Activated CD4-positive, alpha-beta T cell treated with anti-CD3 and anti-CD28 coated beads, Interleukin-2, amount 10 ng/mL, durations not matched to agents 24 days and 14 days (primary cell): ENCODE measurements at places on chromosomes 6 and 20. TPM values are rescaled to one million over a fixed set of nuclear protein-coding genes. Genes with fewer than 3 reads are reported as not detected.

DNA sequence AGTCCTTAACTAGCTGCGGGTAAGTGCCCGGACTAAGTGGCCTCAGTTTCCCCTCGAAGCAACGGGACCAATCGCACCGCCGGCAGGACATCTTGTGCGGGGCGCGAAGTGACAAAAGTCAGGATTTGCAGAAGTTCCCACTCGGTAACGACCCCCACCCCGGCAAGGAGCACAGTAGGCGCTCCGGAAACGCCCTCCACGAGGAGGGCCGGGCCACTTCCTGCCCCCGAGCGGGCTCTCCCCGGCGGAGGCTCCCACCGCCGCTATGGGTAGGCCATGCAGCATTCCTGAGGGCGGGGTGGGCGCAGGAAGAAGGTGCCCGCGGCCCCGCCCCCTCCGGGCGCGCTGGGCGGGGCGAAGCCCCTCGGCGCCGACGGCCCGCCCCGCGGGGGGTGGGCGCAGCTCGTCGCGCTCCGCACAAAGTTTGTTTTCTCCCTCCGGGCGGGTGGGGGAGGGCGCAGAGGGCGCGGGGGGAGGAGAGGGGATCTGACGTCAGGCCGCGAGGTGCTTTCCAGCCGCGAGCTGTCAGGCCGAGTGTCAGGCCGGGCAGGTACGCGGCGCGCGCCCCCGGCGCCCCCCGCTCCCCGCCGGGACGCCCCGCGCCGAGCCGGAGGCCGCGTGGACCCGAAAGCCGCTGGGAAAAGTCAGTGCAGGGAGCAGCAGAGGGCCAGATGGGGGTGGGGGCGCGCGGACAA is at the start of gene TGIF2:
TSS of gene TGIF2 (plus strand) at position 495 of the 695 bp plus-strand sequence. CDS start 5,178 bp downstream, outside the sequence.
- peak; percentile 95 for DNase-seq

DNA sequence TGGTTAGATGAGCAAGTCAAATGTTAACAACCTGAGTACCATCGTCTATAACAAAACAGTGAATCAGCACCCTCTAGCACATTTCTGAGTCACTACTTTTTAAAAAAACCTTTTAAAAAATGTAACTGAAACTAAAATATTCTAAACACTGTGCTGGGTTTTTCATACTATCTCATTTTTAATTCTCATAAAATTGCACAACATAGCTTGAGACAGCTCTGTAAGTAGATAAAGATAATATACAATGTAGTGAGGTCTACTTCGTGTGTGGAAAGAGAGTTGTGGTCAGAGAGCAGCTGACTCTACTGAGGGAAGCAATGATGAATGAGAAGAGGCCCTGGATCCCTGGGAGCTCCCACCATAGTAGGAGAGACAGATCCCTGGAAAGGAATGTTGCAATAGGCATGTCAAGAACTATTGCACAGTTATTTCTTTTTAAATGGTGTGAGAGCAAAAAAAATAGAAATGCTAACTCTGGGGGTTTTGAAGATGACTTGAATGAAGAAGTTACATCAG is 13.6 kb upstream of the CALHM6 start:
- DNase-seq, result no peak

- DNase-seq, result no peak
These were observed 40.3 kb upstream of the OGFRL1 start for GRCh38 chr6:71248306-71248765.

GRCh38 chr20:20318365-20319161 is 49.3 kb upstream of the INSM1 start:
- no peak for DNase-seq

DNA sequence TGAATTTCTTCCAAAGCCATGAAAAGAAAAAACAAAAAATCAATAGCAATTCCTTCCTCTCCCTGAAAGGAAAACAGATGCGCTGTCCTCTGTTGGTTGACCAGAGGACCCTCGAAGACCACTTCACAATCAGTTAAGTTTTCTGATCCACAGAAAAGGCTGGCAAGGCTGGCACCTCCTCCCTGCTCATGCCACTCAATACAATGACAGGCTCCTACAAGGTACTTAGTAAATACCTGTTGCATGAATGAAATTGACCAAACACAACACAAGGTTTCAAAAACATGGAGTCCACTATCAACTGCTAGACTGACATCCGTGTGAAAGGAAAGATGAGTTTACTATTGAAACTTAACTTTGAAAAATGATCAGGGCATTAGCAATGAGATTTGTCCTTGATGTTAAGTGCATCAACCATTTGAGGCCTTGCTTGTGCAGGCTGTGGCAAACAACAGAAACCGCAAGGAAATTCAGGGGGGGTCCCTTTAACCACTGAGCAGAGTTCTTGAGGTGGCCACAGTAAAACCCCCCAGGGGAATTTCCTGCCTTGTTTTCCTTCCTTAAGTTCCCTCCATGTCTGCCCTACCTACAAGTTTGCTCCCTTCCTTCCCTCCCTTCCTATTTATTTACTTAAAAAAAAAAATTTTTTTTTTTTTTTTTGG is 27.9 kb upstream of the RTF2 start:
- peak; percentile 90 for DNase-seq

The HCRTR2 gene
- not detected in 2 replicates for total RNA-seq

The CTAGE9 gene
- total RNA-seq, result not detected in 2 replicates

The DZANK1 gene
- total RNA-seq, result 1.8 and 1.9 TPM in 2 replicates

The SLC17A3 gene
- 0.58 and 0.99 TPM in 2 replicates for total RNA-seq

The LTB gene
- 134 and 136 TPM in 2 replicates for total RNA-seq

The NR2E1 gene
- total RNA-seq, result not detected in 2 replicates
